ENCODE measurements at places on chromosomes 16 and 17.

GRCh38 chr17:68821860-68822696 is 133.1 kb downstream of the ABCA8 start:
- DNase-seq = no peak

- DNase-seq = peak; percentile 26
These were observed 17.0 kb upstream of the TMEM132E start for GRCh38 chr17:34562387-34562786.

- DNase-seq = no peak
These were observed 205.8 kb downstream of the PRKCA start for GRCh38 chr17:66507982-66508760.

- DNase-seq = no peak
These were observed 895 bp downstream of the SEPTIN1 start for GRCh38 chr16:30381291-30382041.

DNA sequence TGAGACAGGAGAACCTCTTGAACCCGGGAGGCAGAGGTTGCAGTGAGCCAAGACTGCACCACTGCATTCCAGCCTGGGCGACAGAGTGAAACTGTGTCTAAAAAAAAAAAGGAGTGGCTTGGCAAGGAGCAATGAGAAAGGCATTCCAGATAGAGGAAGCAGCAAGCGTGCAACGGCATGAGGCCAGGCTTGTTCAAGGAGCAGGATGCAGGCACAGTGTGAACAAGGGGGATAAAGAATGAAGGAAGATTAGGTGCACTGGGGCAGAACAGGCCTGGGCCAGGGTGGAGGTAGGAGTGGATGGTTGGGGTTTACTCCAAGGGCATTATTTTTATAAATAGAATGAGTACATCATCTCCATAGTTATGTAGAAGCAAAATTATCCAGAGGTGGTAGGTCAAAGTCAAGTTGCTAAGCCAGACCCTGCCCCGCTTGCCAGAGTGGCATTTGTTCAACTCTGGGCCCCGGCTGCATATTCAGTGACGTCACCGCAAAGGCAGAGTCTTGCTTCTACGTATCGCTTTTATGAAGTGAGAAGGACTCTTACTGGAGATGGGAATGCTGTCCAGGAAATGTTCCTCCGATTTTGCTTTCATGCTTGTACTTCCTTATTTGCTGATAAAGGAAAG is 100.2 kb downstream of the KATNIP start:
- no peak for DNase-seq

- DNase-seq = no peak
These were observed 21.1 kb downstream of the PIMREG start for GRCh38 chr17:6465206-6466003.

DNA sequence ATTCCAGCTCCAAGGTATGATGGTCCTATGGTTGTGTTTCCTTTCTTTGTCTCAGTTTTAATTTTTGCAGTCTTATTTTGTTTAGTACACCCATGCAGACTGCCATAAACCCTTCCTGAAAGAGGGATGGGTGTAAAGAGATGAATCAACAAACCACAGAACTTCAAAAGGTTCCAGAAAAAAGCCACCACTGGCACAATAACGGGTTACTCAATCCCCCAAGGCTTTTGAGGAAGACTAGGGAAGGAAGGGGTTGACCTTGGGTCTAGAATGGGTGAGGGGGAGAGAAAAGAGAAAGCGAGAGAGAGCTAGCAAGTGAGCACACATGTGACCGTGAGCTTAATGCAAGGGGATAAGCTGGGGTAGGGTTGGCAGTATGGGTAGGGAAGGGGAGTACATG is 168.1 kb downstream of the XYLT1 start:
- DNase-seq = no peak

- DNase-seq = no peak
These were observed 39.9 kb upstream of the NLRP1 start for GRCh38 chr17:5624211-5624610.

- no peak for DNase-seq
These were observed 435 bp downstream of the C1QTNF8 start for GRCh38 chr16:1095450-1096168.

DNA sequence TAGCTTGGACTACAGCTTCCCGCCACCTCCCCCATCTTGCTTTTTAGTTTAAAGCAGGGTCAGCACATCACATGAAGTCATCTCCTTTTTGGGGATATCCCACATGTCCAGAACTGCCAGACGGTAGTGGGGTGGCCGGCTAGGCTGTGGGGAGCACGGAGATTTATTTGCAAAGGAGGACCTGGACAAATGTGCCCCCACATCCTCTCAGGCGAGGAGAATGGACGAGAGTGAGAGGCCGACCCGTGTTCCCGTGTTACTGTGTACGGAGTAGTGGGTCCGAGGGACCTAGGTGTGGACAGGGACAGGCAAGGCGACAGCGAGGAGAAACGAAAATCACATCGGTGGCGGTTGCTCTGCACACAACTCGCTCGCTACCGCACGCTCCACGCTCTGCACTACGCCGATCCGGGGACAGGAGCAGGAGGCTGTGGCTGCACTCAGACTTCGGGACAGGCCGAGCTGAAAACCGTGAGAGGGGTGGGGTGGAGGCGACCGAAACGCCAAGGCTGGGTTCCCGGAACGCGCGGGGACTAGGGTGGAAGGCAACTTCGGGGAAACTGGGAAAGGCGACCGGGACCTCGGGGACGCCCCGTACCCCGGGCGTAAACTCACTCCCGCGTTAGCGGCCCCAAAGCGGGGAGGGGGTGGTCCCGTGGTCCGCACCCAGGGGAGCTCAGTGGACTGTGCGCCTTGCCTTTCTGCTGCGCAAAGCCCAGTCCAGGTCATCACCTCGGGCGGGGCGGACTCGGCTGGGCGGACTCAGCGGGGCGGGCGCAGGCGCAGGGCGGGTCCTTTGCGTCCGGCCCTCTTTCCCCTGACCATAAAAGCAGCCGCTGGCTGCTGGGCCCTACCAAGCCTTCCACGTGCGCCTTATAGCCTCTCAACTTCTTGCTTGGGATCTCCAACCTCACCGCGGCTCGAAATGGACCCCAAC is at the start of gene MT1A:
TSS of gene MT1A (plus strand) at position 853 of the 937 bp plus-strand sequence. CDS start at position 926, 73 bp downstream.
- no peak for DNase-seq

DNA sequence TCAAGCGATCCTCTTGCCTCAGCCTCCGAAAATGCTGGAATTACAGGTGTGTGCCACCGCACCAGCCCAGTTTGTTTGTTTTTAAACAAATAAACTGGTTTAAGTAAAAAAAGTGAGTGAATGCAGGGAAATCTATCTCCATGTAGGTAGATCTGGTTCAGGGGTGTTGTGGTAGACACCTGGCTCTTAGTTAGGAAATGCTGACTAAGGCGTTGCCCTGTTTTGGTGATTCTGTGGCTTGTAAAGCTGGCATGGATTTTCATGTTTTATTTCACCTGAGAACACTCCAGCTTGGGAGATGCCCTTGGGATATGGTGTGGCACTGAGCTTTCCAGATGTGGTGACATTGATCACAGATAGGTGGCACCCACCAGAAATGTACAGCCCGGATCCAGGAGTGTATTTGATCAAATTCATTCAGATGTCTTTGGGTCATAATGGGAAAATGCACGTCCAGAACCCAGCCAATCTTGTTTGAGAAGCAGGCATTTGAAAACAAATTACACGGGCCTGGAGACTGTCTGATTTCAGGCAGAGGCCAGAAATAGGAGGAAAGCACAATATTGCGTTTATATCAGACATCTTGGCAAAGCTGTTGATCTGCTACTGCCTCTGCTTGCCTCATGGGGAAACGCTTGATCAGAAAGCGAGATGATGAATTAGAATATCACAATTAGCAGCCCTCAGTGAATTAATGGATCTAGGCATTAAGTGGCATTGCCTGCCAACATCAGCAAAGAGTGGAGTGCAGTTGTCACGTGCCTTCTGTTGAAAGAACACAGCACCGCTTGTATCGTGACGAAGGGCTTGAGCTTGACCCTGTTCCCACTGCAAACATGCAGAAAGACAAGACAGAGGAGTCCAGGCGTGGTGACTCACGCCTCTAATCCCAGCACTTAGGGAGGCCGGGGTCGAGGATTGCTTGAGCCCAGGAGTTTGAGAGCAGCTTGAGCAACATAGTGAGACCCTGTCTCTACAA is 7.3 kb upstream of the IL34 start:
- DNase-seq = peak; percentile 73

GRCh38 chr17:80106751-80107150 is 5.4 kb downstream of the GAA start:
- no peak for DNase-seq

DNA sequence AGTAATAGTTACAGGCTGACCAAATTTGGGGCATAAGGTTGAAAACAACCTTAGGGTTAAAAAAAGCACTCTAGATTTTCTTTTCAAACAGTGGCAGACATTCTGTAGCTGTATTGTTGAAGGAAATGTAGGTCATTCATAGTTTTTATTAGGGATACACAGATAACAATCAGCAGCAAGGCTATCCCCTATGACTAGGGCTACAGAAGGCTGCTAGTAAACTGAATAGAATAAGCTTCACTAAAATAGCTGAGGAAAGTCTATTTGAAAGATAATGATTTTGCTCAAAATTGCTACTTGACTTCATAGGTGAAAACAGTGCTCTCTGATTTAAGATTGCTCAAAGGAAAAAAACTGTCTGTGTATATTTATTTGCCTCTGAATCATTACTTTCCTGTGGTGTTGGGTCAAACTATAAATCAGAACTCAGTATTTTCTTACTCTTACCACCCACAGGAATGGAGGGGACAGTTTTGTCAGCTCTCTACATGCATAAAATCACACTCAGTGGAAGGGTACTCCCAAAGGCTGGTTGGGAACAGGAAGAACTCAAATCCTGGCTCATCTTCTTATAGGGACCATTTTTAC is 24.8 kb downstream of the RPGRIP1L start:
- DNase-seq = no peak

GRCh38 chr16:23771027-23771426 is 16.2 kb downstream of the CHP2 start:
- no peak for DNase-seq

- no peak for DNase-seq
These were observed 46.7 kb downstream of the RTN4RL1 start for GRCh38 chr17:1978396-1978949.

- no peak for DNase-seq
These were observed 53.0 kb upstream of the METRNL start for GRCh38 chr17:83026311-83026811.

- DNase-seq = no peak
These were observed 49.9 kb upstream of the COX10 start for GRCh38 chr17:14019186-14019956.

DNA sequence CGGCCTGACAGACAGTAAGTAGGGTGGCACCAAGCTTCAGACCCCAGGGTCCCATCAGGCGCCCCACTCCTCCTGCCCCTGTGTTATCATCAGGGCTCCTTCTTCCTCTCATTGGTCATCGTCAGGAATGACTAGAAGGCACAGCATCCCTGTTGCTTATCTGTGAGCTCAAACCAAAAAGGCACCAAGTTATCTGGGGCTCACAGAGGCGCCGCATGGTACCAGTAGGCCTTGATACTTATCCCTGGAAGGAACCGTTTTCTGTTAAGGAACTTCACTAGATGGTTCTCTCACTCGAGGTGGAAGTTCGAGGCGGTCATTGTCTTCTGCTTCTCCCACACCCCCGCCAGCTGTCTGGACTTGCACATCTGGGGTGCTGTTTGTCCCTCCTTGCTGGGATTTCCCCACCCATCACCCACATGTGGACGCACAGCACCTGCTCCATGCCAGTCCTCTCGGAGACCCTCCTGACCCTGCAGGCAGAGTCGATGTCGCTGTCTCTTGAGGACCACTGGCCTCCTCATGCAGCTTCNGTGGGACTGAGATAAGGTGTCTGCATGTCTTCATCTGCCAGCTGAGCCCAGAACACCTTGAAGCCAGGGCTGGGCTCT is 52.1 kb downstream of the METRNL start:
- DNase-seq = no peak

DNA sequence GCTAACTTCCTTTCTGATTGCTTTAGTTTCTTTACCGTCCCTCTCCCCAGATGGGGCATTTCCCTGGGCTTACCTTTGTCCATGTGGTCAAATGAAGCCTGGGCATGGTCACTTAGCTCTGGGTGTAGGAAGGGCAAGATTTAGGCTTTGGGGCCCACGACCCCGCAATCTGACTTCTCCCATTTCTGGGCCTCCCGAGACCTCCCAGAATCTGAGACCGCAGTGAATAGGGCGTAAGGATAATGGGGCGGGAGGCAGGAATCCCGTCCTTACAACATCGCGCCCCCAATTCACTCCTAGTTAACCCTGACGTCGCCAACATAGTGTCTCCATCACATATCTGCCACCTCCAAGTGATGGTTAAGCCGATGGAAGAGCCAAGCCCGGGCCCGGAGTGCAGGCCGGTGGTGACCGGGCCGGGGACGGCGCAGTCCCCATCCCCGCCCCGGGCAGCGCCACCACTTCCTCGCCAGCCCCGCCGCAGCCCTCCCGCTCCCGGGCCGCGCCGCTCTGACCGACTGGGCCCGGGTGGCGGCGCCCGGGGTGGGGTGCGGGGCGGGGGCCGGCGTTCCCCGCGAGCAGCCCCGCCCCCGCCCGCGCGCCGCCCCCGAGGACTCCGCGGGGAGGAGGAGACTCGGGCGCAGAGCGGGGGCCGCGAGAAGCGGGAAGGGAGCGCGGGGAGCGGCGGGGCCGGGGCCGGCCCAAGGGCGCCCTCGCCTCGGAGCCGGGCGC is at the start of gene RHBDL3:
TSS of gene RHBDL3 (plus strand) at position 641 of the 732 bp plus-strand sequence. CDS start 358 bp downstream, outside the sequence.
- DNase-seq = peak; percentile 24

DNA sequence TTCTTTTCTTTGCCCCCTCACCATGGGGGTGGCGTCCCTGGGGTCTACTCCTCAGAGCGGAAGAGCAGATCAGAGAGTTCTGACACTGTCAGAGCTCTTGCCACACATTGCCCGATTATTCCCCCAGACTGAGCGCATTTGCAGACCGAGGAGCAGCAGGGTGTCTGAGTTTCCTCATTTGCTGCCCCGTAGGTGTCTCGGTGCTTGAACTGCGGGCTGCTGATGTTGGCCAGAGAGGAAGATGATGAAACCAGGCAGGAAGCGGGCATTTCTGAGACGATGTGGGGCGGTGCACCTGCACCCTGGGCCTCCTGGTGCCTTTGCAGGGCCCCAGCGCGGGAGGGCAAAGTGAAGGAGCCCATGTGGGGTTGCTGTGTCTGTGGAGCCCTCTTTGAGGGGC is 55.2 kb downstream of the ARSG start:
- DNase-seq = no peak

- DNase-seq = no peak
These were observed 13.0 kb downstream of the TLE7 start for GRCh38 chr16:71428883-71429282.

DNA sequence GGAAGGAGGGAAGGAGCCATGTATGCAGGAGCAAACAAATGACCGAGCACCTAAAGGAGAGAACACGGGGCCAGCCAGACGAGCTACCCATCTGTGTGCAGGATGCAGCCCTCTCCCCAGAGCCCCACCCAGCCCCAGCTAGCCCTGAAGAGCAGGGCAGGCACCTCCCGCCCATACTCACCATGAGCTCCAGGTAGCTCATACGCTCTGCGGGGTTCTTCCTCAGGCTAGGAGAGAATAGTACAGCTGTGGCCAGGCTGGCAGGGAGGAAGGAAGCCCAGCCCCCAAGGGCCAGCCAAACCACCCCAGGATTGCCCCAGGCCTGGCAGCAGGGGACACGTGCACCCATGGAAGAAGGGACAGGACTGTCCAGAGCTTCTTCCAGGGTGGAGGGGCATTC is 81.9 kb downstream of the KCNJ18 start:
- no peak for DNase-seq

- DNase-seq = no peak
These were observed 9.5 kb downstream of the DEF8 start for GRCh38 chr16:89958068-89958467.

Measured in MM.1S (cell line).